ENCODE measurements at places on chromosomes 2 and 18. TPM values are rescaled to one million over a fixed set of nuclear protein-coding genes. Genes with fewer than 3 reads are reported as not detected.

- DNase-seq = peak; percentile 33
Measured at GRCh38 chr2:115161771-115162493, 719.5 kb downstream of the DPP10 start.

GRCh38 chr2:231124838-231125568 lies at the start of gene HTR2B:
TSS of gene HTR2B (minus strand) at chr2:231125042. CDS start at chr2:231123764, 1,278 bp downstream.
- DNase-seq = no peak

GRCh38 chr2:151664520-151664919 lies 69.8 kb downstream of the NEB start:
- no peak for DNase-seq

DNA sequence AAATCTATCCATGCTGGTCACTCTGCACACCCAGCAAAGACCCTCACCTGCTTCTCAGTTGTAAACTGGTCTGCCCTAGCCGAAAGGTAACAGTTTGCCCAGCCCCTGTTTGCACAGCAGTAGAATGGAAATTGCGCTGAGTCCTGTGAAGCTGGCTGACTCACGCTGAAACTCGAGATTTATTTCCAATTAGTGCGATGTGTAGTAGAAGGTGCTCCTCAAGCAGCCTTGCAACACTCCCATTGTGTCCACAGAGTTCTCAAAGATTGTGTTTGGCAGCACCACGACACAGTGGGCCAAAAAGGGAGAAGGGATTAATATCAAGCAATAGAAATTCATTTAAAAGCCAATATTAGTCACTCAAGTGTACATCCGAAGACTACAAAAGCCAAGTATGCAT lies 21.7 kb upstream of the APCDD1 start:
- no peak for DNase-seq

DNA sequence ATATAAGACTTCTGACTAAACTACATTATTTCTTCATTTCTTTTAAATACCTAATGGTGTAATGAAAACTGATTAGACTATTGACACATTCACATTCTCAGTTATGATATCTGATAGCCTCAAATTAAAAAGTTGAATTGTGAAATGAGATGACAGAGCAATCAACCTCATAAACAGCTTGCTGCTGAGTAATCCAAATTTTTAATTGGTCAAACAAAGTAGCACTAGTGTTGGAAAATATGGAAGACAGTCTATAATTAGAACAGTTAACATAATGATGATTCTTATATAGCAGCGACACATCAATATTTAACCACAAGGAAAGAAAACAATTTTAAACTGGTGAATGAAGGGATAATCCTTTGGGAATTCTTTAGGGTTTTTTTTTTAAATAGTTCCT lies 91.9 kb upstream of the LRP1B start:
- DNase-seq = no peak

GRCh38 chr2:210440206-210440605 lies 36.4 kb downstream of the LANCL1 start:
- DNase-seq = no peak

- DNase-seq = no peak
Measured at GRCh38 chr2:117293012-117293411, 521.5 kb upstream of the DDX18 start.

GRCh38 chr2:126358122-126358521 lies 297.8 kb upstream of the GYPC start:
- DNase-seq = no peak

- no peak for DNase-seq
Measured at GRCh38 chr18:12046751-12047335, 46.8 kb upstream of the ANKRD62 start.

- no peak for DNase-seq
Measured at GRCh38 chr2:25491966-25492532, 150.3 kb upstream of the DNMT3A start.

GRCh38 chr18:12005538-12006487 lies 24.5 kb downstream of the IMPA2 start:
- no peak for DNase-seq

DNA sequence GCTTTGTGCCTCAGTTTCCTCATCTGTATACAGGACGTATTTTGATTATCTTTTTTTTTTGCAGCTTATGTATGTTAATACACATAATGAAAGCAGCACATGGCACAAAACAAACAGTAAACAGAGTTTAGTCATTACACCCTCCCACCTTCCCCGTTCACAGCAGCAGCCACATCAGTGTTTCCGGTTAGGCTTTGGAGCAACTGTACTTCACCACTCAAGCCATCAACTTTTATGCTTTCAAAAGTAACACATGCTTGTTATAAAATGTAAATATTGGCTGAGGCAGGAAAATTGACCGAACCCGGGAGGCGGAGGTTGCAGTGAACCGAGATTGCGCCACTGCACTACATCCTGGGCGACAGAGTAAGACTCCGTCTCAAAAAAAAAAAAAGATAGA lies 117.3 kb downstream of the MTCL1 start:
- DNase-seq = no peak

GRCh38 chr2:3585261-3586109 lies 9.4 kb upstream of the COLEC11 start:
- no peak for DNase-seq

DNA sequence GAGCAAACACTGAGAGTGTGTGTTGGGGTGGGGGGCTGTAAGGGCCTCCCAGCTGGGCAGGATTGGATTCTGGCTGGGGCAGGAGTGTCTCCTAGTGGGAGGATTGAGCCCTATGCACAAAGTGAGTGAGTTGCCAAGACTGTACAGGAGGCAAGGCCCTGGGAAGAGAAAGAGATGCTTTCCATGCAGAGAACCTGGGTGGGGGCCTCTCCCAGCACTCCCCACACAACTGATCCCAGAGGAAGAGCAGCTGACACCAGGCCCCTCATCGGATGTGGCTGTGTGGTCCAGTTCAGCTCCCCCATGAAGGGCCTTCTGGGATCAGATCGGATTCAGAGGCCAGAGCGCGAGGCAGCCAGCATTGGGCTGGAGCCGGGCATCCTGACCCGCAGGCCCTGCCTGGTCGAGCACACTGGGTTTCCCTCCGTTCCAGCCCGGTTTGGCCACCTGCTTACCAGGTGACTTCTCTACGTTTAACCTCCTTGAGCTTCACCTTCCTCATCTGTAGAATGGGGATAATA lies 49.4 kb upstream of the FAHD2A start:
- no peak for DNase-seq

GRCh38 chr2:30625701-30626100 lies 178.7 kb downstream of the LCLAT1 start:
- DNase-seq = no peak

GRCh38 chr18:24601585-24601984 lies 141.1 kb downstream of the HRH4 start:
- DNase-seq = no peak

DNA sequence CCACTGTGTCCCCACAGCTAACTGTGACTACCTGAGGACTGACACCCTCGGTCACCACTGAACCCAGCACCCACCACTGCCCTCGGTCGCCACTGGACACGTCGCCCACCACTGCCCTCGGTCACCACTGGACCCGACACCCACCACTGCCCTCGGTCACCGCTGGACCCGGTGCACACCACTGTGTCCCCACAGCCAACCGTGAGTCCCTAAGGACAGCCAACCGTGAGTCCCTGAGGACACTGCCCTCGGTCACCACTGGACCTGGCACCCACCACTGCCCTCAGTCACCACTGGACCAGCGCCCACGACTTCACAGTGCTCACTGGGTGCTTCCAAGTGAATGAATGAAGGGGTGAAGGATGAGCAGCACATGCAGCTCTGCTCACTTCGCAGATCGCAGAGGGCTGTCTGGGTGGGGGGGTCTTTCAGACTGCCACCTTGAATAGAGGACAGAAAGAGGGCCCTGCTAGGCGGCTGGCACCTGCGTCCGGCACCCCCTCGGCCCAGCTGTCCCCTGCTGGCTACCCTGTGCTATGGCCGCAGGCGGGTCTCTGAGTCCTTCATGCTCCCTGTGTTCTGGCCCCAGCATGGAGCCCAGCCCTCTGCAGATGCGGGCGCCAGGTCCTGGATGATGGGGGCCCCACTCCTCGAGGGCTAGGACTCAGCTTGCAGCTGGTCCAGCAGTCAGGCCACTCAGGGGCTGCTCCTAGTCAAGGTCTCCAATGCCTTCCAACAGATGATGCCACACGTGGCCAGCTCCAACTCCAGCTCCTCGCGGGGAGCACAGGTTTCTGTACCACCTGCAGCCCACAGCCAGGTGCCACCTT lies 51.4 kb upstream of the GPC1 start:
- no peak for DNase-seq

The ANKRD30BL gene
- polyA plus RNA-seq = 0.85 TPM

The UPP2 gene
- polyA plus RNA-seq = 11.2 TPM

The FOSL2 gene
- 24.8 TPM for polyA plus RNA-seq

The FAM124B gene
- polyA plus RNA-seq = 2.6 TPM

The SIX2 gene
- 22.6 TPM for polyA plus RNA-seq

The THSD7B gene
- polyA plus RNA-seq = 5.4 TPM

The CKAP2L gene
- polyA plus RNA-seq = 20.9 TPM
